ENCODE measurements at places on chromosomes 1 and 21.

DNA sequence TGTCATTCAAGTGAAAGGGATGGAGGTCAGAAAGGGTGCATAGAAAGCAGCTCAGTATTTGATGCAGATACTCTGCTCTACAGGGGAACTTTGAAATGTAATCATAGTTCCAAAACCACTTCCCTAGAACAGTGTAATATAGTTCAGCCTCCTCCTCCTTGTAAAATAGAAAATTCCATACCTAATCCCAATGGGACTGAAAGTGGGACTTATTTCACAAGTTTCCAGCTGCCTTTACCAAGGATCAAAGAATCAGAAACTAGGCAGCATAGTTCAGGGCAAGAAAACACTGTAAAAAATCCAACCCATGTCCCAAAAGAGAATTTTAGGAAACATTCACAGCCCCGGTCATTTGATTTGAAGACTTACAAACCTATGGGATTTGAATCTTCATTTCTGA, 8.1 kb upstream of the TMCO2 start:
- no peak for DNase-seq

DNA sequence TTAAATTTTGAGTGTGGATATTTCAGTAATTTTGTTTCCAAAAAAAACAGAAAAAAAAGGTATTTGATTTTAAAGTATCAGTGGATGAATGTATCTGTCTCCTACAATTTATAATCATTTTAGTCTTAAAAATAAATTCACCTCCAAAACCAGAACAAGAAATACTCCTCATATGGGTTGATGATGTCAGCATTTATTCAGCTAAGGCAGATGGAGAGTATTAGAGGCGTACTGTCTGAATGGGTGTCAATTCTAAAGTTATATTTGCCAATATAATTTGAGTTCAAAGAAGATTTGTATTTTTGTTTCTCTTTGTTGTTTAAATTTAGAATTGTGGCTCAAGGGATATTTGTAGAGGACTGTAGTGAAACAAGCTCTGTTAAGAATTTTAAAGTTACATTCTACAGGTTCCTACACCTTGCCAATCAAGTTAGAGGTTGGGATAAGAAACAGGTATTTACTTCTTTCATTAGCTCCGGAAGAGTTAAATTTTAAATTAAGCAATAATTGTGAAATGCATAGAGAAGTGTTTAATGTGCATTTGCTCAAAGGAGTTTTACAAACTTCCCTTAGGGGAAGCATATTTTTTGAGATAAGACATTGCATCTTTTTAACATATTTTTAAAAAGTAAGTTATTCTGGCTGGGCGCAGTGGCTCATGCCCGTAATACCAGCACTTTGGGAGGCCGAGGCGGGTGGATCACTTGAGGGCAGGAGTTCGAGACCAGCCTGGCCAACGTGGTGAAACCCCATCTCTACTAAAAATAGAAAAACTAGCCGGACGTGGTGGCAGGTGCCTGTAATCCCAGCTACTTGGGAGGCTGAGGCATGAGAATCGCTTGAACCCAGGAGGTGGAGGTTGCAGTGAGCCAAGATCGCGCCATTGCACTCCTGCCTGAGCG, 1.2 kb downstream of the PLA2G4A start:
- no peak for DNase-seq

DNA sequence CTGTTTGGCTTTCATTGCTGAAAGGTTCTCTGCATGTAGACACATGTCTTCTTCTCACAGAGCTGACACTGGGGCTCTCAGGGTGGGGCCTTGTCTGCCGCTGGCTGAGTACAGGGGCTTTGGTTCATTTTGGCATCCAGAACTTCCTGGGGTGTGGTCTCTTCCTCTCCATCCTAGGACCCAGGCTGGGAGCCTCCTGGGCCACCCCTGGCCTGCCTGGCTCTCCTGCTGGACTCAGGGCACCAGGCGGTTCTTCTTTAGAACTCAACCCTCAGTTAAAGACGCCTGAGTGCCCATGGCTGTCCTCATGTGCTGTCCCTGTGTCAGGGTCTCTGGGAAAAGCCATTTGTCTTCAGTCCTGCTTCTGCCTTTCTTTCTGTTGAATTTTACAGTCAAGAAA, 5.5 kb upstream of the KRTAP10-5 start:
- DNase-seq: no peak

DNA sequence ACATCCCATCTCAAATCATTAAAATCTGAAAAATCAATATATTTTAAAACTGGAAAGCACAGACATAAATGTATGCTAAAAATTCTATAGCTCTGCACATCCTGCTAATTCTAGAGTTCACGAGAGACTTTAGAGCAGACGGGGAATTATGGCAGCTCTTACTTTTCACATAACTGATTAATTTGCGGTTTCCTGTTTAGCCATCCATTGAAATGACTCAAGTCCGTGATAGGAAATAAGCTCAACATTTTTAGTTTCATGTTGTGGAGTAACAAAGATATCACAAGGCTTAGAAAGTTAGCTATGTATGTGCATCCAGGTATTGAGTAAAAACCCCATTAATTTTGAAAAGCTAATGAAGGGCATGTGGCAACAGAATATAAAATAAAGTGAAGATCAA, 123.2 kb downstream of the SMYD2 start:
- no peak for DNase-seq

GRCh38 chr1:243394066-243394465, 138.2 kb downstream of the SDCCAG8 start:
- no peak for DNase-seq

DNA sequence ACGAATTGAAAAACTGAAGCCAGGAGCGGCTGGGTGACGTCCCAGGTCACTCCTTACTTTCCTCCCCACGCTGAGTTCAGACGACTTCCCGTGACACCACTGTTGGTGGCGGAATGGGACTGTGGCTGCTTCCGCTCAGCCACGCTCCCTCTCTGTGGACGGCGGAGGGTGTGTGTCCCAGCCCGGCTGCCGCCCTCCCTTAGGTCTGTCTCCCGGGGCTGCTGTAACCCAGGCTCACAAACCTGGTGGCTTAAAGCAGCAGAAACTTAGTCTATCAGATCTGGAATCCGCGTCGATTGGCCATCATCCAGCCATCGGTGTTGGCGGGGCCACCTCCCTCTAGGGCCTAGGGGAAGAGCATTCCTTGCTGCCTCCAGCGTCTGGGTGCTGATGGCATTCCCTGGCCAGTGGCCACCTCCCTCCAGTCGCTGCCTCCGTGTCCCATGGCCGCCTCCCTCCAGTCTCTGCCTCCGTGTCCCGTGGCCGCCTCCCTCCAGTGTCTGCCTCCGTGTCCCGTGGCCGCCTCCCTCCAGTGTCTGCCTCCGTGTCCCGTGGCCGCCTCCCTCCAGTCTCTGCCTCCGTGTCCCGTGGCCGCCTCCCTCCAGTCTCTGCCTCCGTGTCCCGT, 17.5 kb downstream of the TRPM2 start:
- DNase-seq: no peak

GRCh38 chr1:36829961-36830360, 204.4 kb downstream of the GRIK3 start:
- DNase-seq: no peak

DNA sequence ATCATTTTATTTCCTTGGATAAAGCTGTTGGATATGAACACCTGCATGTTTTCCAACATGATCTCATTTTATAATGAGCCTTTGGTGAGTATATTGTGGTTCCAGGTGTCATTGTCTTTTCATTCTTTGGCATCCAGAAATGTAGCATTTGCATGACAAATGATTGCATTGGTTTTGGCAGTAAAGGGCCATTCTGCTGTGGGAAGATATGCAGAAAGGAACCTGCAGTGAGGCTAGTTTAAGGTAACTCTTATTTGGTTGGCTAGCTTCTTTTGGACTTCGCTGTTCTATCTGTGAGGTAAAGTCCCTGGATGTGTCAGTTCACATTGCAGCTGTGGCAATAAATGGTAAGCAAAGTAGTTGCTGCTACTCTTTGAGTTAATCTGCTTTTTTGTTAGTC, 343.0 kb downstream of the AMY1C start:
- no peak for DNase-seq

DNA sequence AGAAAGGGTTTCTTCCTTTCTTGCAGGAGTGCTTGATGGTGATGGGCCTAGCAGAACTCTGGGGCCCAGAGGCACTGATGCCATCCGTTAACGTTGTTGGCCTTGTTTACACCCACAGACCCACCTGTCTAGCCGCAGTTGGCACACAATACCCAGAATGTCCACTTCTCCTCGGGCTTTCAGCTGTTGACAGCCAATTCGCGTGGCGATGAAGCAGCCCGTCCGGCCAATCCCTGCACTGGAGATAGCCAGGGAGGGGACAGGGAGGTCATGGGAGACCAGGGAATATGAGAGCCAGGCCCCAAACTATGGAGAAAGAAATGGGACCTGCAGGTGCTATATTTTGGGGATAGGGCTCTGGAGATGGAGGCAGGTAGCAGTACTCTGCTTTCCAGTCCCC, 5.7 kb upstream of the ARL8A start:
- no peak for DNase-seq

- no peak for DNase-seq
Observed at GRCh38 chr1:167197692-167198091, 23.0 kb upstream of the POU2F1 start.

- DNase-seq: no peak
Observed at GRCh38 chr1:233304489-233305102, 9.1 kb upstream of the PCNX2 start.

DNA sequence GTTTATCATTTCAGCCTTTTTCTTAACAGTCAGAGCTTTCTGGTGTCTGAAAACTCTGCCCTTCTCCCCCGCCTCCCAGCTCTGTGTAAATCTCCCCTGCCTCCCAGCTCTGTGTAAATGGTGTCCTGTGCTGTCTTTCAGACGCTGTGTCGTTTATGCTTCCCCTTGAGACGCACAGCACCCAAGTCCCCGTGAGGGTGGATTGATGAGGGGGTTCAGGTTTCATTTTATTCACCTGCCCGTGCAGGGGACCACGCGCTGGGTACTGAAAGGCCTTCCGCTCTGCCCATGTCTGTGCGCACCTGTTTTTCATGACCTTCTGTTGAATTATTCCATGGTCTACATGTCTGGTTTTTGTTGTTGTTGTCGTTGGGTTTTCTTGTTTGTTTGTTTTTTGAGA, 108.2 kb upstream of the COL6A1 start:
- no peak for DNase-seq

DNA sequence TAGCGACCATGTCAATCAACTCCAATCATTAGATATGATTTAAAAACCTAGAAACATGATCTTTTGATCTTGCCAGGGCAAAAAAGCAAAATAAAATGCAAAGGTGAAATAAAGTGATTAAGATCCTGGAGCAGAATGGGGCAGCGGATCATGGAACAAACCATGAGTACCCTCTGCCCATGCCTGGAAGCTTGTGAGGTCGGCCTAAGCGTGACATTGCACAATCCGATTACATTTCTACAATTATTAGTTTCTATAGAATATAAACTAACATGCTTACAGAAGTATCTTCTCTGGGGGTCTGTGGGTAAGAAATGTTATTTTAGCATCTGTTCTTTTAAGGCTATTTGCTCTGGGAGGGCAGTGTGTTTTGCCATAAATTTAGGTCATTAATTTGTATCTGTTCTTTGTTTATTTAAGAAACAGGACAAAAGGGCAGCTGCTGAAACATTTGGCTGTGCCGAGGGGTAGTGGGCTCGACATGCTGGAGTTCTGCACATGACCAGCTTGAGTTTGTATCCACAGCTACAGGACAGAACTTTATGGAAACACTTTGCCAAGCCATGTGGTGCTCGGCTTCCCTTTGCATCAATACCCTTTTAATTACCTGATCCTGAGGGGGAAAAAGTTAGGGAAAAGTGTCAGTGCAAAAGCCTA, 55.9 kb downstream of the ZBTB18 start:
- no peak for DNase-seq

DNA sequence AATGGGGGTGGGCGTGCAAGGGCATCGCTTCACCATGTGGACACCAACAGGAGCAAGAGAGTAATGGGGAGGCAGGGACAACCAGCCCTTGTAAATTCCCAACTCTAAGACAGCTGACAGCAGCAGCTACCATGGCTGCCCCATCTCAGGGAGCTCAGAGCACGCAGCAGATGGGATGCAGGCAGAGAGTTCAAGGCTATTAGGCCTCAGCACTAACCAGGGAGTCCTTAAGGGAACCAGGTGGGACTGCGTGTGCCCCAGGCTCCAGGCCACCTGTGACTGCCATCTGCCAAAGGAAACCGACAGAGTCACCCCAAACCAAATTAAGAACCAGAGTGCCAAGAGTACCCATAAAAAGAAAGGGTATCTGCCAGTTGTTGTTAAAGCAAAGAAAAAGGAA, 33.7 kb upstream of the PRDM2 start:
- no peak for DNase-seq

- no peak for DNase-seq
Observed at GRCh38 chr21:46092811-46093667, 4.9 kb upstream of the COL6A2 start.

All from SW 1271 (cell line).